Daoy (cell line): ENCODE measurements at places on chromosomes 7 and 10.

DNA sequence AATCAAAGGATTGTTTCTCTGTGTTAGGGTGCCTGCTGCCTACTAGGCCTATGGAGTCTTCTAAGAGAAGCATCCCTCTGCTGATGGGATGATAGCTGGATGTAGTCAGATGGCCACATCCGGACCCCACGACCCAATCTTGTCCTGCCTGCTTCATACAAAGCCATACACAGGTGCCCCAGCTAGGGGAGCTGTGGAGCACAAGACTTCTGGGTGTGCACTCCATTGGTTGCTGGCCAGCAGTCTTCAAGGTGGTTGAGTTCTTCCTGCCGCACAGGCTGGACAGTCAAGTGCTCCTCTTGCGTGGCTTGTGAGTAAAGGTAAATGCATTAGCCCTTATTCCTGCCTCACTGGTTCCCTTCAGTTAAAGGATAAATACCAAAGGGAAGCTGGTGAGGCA, 120.2 kb downstream of the TEX36 start:
- peak; percentile 14 for DNase-seq

DNA sequence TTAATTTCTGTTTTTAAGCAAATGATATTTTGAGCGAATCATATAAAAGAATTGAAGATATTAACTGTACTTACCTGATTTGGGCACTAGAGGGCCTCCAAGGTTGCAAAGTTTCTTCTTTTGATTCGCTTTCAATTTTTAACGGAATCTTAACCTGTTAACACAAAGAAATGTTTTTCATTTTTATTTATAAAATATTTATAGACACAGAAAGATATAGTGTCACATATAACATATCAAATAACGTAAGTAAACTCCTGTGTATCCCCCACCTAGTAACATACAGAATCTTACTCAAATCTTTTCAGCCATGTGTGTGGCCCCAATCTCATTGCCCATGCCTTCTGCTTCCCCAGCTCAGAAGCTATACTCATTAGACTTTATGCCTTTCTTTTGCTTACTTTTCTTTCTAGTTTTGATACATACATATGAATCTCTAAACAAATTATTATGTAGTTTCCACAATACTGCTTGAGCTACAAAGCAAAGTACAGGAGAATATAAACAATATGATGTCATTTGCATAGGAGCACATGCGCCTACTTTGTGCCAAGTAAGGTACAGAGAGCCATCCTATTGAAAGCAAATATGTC, 49.5 kb upstream of the ZPBP start:
- peak; percentile 45 for DNase-seq

DNA sequence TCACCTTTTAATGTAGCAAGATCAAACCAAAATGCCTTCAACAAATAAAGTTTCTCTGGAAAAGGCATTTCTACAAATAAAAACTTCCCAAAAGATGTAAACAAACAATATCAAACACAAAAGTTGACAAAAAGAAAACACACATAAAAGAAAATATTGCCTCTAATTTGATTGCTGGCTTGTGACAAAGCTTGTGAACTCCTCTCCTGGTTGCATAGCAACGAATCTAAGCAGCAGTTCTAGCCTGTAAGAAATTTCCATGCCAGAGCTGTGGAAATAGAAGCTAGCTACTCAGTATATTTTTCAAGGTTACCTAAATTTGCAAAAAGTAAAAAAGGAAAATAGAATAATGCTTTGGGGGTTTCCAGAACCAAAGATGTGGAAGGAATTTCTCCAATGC, 173.9 kb upstream of the CDK1 start:
- no peak for DNase-seq

DNA sequence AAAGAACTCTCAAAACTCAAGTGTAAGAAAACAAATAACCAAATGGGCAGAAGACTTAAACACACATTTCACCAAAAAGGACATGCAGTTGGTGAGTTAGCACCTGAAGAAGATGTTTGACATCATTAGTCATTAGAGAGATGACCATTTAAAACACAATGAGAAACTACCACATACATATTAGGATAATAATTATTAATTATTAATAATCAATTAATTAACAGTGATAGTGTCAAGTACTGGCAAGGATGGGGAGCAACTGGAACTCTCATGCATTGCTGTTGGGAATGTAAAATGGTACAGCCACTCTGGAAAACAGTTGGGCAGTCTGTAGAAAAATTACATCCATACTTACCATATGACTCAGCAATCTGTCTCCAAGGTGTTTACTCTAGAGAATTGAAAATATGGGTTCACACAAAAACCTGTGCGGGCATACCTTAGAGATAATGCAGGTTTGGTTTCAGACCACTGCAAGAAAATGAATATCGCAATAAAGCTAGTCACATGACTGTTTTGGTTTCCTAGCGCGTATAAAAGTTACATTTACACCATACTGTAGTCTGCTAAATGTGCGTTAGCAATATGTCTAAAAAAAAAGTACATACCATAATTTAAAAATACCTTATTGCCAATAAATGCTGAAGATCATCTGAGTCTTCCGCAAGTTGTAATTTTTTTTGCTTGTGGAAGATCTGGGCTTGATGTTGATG, 30.3 kb downstream of the ARID5B start:
- no peak for DNase-seq

GRCh38 chr10:67659497-67659896, 36.5 kb downstream of the CTNNA3 start:
- no peak for DNase-seq

DNA sequence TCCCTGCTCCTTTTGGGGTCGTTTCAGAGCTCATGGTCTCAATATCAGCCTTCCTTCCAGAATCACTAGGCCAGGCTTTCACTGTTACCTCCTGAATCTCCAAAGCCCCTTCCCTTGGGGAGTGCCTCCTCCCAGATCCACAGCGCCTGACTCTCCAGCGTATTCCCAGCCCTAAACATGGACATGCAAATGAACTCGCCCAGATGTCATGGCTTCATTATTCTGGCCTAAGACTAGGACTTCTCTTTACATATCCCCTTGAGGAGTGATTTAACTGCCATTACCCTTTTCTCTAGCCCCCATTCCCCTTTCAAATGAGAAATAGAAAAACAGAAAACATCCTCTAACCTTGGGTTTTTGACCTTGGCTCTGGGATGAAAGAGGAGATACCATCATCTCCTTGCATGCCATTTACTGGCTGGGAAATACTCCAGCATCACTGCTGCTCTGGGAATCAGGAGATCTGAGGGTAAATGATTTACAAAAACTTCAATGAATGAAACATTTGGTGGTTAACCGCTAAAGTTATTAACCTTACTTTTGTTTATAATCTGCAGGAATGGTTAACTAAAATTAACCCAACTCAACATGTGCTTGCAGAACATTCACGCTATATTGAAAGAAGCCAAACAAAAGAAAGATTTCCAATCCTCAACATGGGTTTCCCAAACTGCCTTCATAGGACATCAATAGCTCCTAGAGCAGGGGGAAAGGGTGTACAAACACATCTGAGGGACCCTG, 37.0 kb downstream of the FAM171A1 start:
- no peak for DNase-seq

DNA sequence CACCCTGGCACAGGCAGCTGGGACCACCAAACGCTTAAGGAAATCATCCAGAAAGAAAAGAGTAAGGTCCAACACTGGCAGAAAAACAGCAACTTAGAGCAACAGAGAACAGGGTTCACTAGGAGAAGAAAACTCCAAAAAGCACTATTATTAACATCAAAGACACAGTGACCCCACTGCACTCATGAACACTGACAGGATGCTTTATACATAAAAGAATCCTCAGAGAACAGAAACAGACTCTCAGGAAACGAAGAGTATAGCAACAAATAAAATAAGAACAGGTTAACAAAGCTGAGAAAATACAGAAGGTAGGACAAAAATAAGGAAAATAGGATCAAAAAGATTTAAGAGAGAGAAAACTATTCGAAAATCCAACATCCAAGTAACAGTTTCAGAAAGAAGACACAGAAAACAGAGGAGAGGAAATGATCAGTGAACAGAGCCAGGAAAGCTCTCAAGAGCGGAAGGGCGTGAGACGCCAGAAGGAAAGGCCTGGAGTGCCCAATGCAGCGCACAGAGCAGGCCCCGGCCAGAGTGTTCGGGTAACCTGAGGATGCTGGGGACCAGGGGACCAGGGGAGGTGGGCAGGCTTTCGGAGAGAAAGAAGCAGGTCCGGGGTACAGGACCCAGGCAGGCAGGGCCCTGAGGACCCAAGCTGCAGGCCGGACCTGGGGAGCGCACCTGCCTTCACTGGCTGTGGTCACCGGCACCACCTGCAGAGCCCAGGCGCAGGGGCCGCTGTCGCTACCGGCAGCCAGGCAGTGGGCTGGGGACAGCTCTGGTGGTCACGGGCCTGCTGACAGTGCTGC, 258.2 kb downstream of the MAD1L1 start:
- DNase-seq, result no peak
